ENCODE measurements at places on chromosomes 1 and 21.

DNA sequence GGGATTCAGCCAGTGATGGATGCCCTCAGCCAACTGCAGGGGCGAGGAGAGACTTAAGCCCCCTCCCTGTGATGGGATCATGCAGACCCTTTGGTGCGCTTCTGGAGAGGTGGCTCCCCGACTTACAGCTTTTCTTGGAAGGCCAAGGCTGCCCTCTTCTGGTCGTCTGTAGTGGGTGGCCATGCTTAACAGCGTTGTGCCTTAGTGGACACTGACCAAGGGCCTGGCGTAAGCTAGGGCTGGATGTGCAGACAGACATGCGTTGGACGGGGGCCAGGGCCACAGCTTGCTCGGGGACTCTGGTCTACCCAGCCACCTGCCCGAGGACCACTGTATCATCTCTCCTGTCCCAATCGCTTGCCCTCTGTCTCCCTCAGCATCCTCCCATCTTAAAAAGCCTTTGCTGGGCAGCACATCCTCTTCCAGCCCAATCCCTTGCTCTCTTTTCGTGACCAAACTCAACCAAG is 5.5 kb downstream of the AZIN2 start:
- no peaks in the 10 kb centered on the region for H3K36me3 ChIP-seq
- H3K4me1 ChIP-seq, result no peaks in the 10 kb centered on the region
- peak; percentile 85 for DNase-seq
- no peak overlapping the region for H3K27ac ChIP-seq
- H3K27me3 ChIP-seq, result no peaks in the 10 kb centered on the region

DNA sequence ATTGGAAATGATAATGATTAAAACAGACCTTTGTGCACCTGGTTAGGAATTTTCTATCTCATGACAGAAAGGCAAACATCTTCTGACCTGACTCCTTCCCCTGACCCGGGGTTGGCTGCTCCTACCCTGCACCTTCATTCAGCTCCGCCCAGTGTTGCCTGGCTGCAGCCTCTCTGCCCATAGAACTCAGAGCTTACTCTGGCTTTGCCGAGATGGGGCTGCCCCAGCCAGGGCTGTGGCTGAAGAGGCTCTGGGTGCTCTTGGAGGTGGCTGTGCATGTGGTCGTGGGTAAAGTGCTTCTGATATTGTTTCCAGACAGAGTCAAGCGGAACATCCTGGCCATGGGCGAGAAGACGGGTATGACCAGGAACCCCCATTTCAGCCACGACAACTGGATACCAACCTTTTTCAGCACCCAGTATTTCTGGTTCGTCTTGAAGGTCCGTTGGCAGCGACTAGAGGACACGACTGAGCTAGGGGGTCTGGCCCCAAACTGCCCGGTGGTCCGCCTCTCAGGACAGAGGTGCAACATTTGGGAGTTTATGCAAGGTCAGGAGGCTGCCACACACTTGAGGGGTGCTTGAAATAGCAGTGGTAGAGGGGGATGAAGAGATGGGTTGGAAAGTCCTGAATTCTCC is at the start of gene DIO1:
Gene DIO1, plus strand, starts transcription at position 189 of the 638 bp plus-strand sequence. Its CDS starts 24 bp downstream, at position 213.
- no peaks in the 10 kb centered on the region for H3K27me3 ChIP-seq
- H3K4me3 ChIP-seq, result no peak within 1 kb of the TSS
- no peak within 1 kb of the TSS for H3K27ac ChIP-seq

GRCh38 chr1:179077396-179077795 is 4.5 kb upstream of the TOR3A start:
- no peak overlapping the region for H3K4me3 ChIP-seq
- H3K4me1 ChIP-seq, result peaks cover 10% of the 10 kb centered on the region
- no peak for DNase-seq
- no peaks in the 10 kb centered on the region for H3K36me3 ChIP-seq
- no peak overlapping the region for H3K27ac ChIP-seq
- H3K27me3 ChIP-seq, result no peaks in the 10 kb centered on the region

- no peak for DNase-seq
- no peak overlapping the region for H3K27ac ChIP-seq
- H3K36me3 ChIP-seq, result no peaks in the 10 kb centered on the region
- H3K4me1 ChIP-seq, result no peaks in the 10 kb centered on the region
- no peak overlapping the region for H3K4me3 ChIP-seq
Observed at GRCh38 chr1:79089946-79090345, 83.4 kb upstream of the ADGRL4 start.

DNA sequence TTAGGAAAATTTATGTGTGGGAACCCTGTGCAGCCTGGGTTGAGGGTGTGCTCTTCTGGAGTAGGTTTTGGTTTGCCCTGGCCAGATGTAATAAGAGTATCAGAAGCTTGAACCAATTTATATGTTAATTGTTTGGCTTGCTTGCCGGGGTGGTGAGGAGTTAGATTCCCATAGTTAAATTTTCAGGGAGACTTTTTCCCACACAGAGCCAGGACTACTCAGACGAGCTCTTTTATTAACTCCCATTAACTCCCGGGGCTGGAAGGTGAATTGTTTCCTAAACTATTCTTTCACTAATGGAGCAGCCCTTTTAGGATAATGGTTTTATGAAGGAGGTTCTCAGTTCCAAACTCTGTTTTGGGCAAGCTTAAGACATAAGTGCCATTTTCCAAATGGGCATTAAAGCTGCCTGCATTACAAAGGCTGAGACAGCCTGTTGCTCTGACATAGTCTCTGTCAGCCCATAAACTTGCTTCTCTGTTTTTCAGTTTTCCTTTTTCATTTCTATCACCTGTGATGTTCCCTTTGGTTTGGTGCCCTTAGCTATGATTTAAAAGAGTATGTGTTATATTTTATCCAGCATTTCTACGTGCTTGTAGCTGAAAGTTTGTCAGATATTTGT is 18.0 kb upstream of the RAB3GAP2 start:
- H3K27ac ChIP-seq, result no peak overlapping the region
- no peak for DNase-seq
- peaks cover 2% of the 10 kb centered on the region for H3K27me3 ChIP-seq
- H3K4me3 ChIP-seq, result no peak overlapping the region

Data from hepatocyte (in vitro differentiated cells).